ENCODE measurements at places on chromosomes 13 and 19.

GRCh38 chr13:22050951-22051563, 380.2 kb downstream of the FGF9 start:
- DNase-seq: no peak

DNA sequence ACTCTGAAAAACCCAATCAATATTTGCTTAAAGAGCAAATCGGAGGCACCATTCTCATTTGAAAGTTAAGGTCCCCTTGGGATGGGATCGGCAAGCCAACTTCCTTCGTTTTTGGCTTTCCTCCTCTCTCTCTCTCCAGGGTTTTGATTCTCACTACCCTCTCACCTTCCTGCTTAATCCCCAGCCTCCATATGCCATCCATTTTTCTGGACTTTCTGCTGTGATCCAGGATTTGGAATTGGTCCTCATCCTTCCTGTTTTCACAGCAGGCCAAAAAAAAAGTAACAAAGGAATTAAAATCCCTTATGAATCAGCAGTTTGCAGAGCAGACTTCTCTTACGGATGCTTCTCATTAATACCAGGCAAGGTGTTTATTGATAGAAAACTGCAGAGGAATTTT, 283.1 kb upstream of the TMTC4 start:
- no peak for DNase-seq

DNA sequence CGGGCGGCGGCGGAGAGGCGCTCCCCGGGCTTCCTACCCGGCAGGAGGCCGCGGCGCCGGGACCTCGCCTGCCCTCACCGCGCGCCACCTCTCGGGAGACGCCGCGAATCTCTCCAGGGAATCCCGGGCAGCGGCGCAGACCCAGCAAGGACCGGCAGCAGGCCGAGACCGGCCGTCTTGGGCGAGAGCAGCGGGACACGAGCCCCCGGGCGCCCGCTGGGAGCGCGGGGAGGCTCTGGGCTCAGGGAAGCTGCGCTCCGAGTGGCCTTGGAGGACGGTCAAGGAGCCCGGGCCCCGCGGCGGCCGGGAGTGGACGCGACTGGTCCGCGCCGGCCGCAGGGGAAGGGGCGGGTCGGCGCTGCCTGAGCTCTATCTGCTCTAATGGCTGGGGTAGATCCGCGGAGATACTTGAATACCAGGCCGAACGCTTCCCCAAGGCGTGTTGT, 14.7 kb downstream of the CDX2 start:
- no peak for DNase-seq

DNA sequence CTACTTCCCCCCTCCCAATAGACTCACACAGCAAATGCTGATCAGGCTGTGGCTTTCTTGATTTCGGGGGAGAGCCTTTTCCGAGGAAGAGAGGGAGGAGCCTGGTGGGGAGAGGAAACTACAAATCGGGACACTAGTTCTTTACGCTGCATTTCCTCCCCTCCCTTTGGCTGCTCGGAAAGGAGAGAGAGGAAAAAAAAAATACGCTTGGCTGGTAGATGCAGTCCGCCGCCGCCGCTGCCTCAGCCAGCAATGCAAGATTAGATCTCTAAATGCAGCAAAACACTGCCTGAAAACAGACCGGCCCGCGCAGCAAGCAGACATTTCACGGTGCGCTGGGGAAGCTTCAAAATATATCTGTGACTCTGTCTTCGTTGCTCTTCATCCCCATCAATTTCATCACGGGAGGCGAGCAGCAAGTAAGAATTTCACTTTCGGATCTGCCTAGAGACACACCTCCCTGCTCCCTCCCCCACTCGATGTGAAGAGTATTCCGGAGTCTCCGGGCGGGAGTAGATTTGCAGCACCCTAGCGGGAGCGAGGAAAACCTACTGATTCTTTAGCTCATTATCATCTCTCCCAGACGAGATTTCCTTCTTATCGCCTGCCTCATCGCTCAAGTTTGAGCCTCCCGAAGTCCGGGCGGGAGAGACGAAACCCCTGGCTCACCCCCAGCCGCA, at the start of gene PCDH17:
Gene PCDH17, plus strand, starts transcription at position 149 of the 680 bp plus-strand sequence. CDS start 803 bp downstream, outside the sequence.
- no peak for DNase-seq

- DNase-seq: no peak
Measured at GRCh38 chr13:68027306-68027705, 797.2 kb upstream of the PCDH9 start.

- no peak for DNase-seq
Measured at GRCh38 chr19:4049432-4049831, 17.3 kb downstream of the ZBTB7A start.

GRCh38 chr19:43700395-43701000, 15.4 kb upstream of the IRGC start:
- DNase-seq: no peak

GRCh38 chr19:48551437-48552302, at the start of gene SULT2B1:
SULT2B1 (plus strand) TSS chr19:48552172; CDS start chr19:48552253, 81 bp downstream.
- no peak for DNase-seq

Measured in kidney glomerular epithelial cell (primary cell).